ENCODE measurements at places on chromosomes 12 and 14.

- DNase-seq, result no peak
These were observed 70.8 kb upstream of the TMCC3 start for GRCh38 chr12:94721173-94721572.

DNA sequence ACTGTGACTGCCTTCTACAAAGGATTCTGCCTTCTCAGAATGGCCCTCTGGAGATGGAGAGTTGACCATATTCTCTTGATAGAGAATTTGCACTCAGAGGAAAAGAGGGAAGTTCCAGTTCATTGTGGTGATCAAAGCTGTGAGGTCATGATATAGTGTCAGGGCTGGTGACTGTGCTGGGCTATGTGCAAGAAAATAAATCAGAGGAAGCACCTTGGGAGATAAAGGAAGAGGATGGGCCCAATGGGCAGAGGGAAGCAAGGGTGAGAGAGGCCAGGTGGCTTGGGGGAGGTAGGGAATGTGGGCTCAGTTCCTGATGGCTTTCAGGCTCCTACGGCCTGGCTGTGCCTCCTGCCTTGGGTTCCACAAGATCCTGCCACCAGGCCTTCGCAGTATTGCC is 145.8 kb downstream of the SLC8A3 start:
- DNase-seq, result no peak

GRCh38 chr12:27462151-27462694 is 15.7 kb downstream of the SMCO2 start:
- no peak for DNase-seq

DNA sequence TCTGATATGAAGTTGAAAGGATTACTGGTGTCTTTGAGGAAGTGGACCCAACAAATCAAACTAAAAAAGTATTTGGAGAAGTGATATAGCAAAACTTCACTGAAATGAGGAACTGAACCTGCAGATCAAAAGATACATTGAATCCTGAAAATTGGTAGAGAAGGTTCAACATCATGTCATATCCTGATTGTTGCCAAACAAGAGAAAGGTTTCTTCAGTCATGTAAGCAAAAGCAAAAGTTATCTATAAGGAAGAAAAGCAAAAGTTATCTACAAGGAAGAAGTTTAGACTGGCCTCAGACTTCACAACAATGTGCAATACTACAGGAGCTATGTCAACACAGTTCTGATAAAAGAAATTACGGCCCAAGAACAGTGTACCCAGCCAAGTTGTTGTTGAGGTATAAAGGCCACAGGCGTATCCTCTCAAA is 142.7 kb downstream of the RAD51B start:
- no peak for DNase-seq

- DNase-seq, result peak; percentile 47
These were observed 24.2 kb upstream of the HIF1A start for GRCh38 chr14:61671082-61671481.
